ENCODE measurements at places on chromosomes 16 and 17. TPM values are rescaled to one million over a fixed set of nuclear protein-coding genes. Genes with fewer than 3 reads are reported as not detected.

The TBC1D3 gene
- total RNA-seq, result not detected

The FOXO3B gene
- total RNA-seq, result 2.2 TPM

The HOXB8 gene
- total RNA-seq, result 34.8 TPM

The HIGD1B gene
- total RNA-seq, result not detected

The KRTAP4-6 gene
- total RNA-seq, result not detected

The COPRS gene
- 441 TPM for total RNA-seq

The ZNF646 gene
- 10.3 TPM for total RNA-seq

The CPNE2 gene
- 40.5 TPM for total RNA-seq
